H4 (cell line): ENCODE measurements at places on chromosomes 11 and 22. TPM values are rescaled to one million over a fixed set of nuclear protein-coding genes. Genes with fewer than 3 reads are reported as not detected.

NLRP6 gene
- not detected in 2 replicates for total RNA-seq

DNA sequence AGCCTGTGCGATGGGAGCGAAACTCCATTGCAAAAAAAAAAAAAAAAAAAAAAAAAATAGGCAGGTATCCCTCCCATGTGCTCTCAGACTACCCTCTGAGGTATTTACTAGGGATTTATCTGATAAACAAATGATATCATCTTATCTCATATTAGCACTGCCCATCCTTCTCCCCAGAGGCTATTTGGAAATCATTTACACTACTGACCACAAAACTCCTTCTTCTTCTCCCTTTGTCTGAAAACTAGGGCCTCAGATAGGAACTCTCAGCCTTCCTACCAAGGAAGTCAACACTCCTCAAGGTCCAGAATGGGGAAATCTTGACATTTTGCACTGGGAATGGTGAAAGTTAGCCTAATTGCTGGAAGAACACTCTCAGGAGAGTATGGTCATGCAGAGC is 46.4 kb downstream of the LARGE2 start:
- no peak for DNase-seq

OR10G6 gene
- not detected in 2 replicates for total RNA-seq

ELFN2 gene
- 0.29 and 0.41 TPM in 2 replicates for total RNA-seq

DNA sequence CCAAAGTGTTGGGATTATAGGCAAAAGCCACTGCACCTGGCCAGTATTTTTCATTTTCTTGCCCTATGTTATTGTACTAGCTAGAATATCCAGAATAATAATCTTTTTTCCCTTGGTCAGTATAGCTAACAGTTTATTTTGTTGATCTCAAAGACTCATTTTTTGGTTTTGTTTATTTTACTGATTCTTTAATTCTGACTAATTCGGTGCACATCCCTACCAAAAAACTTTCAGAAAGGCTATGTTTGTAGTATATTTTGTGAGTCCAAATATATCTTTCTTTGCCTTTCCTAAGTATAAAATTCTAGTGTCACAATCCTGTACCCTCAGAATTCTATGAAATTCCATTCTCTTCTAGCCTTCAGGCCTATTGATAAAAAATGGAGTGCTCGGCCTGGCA is 84.3 kb downstream of the PHF21A start:
- DNase-seq = no peak

GRCh38 chr11:59676205-59676604 is 7.4 kb upstream of the PATL1 start:
- no peak for DNase-seq

DNA sequence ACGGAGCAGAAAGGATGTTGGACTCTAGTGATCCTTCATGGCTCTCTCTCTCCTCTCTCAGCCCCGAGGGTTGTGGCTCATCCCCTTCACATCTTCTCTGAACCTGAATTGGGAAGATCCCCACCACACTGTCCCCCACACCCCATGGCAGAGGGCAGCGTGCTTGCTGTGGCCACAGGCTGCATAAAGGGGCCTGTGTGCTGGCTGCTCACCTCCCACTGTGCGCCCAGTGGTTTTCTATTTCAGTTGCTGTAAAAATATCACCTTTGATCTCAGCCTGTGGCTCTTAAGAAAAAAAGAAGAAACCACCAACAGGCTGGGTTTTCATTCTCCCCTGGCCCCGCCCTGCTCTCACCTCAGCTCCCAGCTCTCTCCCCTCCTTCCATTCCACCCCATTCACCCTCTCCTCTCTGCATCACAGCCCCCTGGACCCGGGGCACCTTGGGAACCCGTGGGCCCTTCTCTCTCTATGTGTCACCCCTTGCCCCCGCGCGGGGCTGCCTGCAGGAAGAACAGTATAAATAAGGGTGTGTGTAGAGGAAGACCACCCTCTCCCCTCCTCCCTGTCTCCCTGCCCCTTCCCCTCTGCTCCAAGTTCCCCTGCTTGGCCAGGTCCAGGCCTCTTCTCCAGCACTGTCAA is 25.8 kb upstream of the WNT11 start:
- no peak for DNase-seq

- peak; percentile 66 for DNase-seq
Observed at GRCh38 chr22:27223317-27224177, 566.2 kb downstream of the MIAT start.

GRCh38 chr11:73404506-73405145 is 28.4 kb downstream of the RELT start:
- DNase-seq = no peak

GRCh38 chr11:3808861-3809623 is 682 bp downstream of the PGAP2 start:
- DNase-seq = peak; percentile 61

PGA5 gene
- not detected in 2 replicates for total RNA-seq

TUB gene
- total RNA-seq = 7.5 and 7.8 TPM in 2 replicates

- DNase-seq = no peak
Observed at GRCh38 chr11:130171534-130171933, 12.0 kb downstream of the ST14 start.

DNA sequence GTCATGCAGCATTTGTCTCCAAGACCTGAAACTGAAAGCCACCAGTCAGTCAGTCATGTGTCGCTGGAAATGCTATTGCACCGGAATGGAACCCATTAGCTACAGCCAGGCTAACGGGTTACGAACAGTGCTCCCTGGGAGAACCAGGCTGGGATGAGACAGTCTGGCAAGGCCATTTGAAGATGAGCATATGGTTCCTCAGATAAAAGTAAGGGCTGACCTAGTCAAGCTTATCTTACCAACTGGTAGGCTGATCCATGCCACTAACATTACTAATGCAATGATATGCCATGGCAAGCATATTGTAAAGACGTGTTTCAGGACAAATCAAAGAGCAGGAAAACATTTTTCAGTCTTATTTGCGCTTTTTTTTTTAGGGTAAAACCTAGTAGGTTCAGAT is 28.4 kb downstream of the NAP1L4 start:
- DNase-seq = no peak
